ENCODE measurements at places on chromosomes 1 and 21.

DNA sequence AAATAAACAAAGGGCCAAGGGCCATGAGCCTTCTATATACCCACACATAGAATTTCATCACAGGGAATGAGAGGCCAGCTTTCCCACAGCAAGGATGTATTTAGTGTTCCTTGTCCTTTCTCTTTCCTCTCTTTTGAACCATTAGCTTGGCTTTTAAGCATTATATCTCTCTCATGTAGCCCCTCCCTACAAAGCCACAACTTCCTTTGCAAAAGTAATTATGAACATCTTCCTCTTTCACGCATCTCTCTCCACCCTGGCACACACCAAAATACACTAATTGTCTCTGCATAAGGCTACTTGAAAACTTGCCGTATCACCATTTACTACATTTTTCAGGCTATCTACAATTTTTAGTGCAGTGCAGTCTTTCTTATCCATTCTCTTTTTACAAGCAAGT lies 1.9 kb upstream of the AK5 start:
- DNase-seq: no peak

DNA sequence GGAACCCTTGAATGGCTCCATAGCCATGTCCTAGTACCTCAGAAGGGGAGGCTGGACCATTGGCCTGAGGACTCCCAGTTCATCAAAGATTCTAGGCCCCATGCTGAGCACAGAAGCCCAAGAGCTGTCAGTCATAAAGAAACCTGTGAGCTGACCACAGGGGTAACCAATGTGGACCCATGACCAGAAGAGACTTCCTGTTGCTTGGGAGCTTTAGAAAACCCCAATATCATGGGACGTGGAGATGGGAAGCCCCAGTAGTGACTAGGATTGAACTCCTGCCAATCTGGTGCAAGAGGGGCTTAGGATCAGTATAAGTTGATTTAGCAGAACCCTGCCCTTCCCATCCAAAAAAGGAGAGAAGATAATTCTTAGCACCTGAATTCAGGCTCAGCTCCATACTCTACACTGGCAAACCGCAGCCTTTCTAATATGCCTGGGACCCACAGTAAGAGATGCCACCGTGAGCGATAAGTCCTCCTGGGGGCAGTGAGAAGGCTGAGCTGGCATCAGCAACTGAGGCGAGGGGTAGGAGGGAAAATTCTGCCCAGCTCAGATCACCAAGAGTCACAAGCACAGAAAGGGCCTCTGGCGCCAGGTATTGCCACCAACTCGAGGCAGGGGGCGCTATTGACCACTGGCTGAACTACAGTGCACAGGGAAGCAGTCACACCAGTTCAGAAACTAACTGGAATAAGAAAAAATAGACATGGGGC lies 108.9 kb downstream of the CAPN8 start:
- DNase-seq: peak; percentile 5

GRCh38 chr1:10917513-10918454 lies 94.7 kb upstream of the TARDBP start:
- DNase-seq: no peak

GRCh38 chr1:71885171-71885570 lies 397.2 kb downstream of the NEGR1 start:
- DNase-seq: peak; percentile 23

GRCh38 chr1:116078699-116079223 lies 32.4 kb upstream of the MAB21L3 start:
- no peak for DNase-seq

DNA sequence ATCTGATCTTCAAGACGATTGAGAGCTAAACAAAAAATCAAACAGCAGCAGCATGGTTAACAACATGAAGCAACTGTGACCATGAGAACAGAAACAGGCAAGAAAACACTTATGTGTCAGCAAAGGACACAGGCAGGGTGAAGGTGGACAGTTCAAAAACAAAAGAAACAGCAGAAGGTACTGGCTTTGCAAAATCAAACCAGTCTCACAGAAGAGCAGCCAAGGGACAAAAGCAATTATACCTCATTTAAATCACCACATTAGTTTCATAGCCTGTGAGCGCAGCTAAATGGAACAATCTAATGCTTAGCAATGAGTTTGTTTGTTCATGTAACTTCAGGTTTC lies 59.1 kb downstream of the CAPN2 start:
- no peak for DNase-seq

DNA sequence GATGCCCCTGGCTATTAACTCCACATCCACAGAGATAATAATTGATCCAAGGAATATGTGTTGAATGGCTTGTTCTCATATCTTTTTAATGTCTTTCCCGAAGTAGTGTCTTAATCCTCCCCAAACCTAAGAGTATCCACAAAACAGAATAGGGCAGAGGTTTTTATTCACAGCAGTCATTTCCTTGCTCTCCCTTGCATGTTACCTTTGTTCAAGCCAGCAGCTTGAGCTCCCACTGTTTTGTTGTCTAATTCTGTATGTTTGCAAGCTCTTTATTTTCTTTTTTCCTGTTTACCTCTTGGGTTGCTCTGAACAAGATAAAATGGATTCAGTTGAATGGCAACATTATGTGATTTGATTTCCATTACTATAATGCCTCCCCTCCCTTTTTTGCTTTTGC lies 308.6 kb upstream of the ZP4 start:
- DNase-seq: no peak

- DNase-seq: peak; percentile 18
These were observed 21.1 kb downstream of the CLDN8 start for GRCh38 chr21:30194701-30195299.

DNA sequence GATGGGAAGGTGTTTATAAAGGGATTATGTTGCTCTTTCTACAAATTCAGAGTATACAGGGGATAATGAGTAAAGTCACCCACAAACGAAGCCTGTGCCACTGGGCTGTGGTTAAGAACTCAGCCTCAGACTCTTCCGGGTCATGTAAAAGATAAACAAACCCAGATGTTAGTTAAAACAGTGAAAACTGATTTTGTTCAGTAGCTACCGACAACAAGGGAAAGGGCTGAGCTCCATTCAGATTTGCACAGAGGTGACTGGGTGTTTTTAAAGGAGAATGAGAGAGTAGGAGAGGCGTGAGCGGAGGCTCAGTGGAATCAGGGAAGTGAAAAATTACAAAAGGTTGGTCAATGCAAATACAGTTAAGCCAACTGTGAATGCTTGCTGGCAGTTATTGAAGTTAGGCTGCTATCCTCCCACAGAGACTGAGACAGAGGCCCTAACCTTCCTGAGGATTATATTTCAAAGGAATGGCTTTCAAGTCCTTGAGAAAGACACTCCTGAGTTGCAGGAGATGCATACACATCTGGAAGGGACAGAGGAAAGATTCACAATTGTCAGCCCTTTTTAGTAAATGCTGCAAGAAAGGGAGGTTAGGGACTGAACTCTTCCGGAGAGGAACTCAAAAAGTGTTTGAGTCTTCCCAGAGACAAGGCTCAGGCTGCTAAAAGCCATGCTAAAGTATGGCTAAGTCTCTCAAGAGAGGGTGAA lies 29.9 kb upstream of the SAMD13 start:
- peak; percentile 59 for DNase-seq

DNA sequence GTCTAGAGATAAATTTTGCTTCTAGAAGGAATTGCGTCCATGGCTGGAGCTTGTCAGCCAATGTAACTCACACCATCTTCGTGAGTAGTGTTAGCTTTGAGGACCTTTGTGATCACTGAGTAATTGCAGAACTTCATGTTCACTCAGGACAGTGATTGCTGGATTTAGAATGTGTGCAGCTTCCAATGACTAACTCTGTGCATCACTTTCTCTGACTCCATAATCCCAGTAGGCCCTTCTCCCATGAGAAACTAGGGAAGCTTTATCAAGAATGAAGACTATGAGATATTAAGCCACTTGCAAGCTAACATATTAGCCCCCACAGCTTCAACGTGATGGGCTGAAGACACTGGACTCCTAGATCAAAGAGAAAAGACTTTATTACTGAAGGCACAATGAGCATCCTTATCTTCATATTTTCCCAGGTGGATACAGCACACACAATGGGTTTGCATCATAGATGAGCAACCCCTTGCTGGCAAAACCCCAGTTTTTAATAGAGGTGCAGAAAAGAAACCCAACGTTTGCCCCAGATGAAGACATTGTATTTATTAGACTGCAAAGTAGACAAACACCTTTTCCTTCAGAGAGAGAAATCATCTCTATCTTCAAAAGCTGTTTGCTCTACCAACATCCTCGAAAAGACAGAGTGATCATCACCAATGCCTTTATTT lies 561.0 kb downstream of the LTN1 start:
- DNase-seq: no peak

- no peak for DNase-seq
These were observed 39.7 kb downstream of the ADARB1 start for GRCh38 chr21:45114072-45114471.

GRCh38 chr1:232880354-232880753 lies 70.1 kb upstream of the NTPCR start:
- peak; percentile 34 for DNase-seq

DNA sequence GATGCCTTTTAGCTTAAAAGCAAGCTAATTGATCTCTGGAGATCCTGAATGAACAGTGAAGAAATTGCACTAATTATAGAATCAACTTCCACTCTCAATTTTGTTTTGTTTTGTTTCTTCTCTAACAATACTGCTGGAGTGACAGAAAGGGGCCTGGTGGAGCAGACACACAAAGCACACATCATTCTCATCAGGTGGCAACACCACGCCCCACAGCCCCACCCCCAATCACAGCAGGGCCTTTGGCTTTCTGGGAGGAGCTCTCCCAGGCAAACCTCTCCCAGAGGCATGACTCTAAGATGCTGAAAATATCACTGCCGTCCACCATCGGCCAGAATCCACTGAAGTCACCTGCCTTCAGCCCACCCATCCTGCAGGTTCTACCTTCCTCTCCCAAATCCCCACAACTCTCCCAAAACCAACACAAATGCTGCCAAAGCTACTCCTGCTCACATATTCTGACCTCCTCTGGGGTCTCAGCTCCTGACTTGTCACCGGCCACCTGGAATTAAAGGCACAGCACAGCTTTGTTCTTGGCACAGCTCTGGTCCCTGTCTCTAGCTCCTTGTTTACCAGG lies 120.7 kb downstream of the GRIK3 start:
- no peak for DNase-seq

GRCh38 chr1:245870698-245871097 lies 636.4 kb downstream of the SMYD3 start:
- no peak for DNase-seq

DNA sequence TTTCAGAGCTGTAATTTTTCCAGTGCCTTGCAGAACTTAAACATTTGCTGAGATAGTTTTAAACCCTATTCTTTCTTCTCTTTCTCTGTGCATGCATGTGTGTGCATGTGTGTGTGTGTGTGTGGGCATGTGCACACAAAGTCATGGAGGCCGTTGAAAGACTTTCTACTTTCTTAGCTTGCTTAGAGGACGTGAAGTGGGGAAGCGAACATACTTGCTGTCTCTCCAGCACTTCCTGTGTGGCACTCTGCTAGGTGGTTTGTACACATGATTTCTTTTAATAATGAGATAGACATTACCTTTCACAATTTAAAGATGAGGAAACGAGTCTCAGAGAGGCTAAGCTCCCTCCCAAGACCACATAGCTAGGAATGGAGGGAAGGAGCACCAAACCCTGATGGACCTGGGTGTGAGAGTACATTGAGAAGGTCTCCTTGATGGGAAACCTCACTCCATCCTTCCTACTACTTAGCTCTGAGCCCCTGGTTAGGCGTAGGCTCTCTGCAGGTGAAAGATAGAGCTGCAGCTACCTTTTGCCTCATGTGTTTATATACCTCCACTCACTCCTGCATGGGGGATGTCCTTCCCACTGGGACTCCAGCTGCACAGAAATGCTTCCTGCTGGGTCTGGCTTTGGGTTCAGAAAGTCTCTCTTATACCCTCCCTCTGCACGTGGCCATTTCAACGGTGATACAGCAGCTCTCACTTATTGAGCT lies 101.9 kb upstream of the USP24 start:
- DNase-seq: no peak

Data from astrocyte of the spinal cord (primary cell).